ENCODE measurements at places on chromosomes 5 and 9.

DNA sequence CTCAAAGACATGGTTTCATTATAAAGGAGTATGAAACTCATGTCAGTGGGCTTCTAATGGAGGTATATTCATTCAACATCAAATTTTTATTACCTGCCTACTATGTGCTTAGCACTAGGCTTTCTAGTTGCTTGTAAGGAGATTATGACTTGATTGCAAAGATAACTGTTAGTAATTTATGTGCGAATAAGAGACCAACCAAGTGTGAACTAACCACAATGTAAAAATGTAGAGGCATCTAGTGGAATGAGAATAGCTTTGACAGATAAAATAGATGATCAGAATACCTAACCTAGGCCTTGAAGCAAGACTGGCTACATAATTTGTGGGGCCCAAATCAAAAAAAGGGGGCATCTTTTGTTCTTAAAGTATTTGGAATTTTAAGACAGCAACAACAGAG, 13.0 kb upstream of the PPP2R2B start:
- DNase-seq: no peak

DNA sequence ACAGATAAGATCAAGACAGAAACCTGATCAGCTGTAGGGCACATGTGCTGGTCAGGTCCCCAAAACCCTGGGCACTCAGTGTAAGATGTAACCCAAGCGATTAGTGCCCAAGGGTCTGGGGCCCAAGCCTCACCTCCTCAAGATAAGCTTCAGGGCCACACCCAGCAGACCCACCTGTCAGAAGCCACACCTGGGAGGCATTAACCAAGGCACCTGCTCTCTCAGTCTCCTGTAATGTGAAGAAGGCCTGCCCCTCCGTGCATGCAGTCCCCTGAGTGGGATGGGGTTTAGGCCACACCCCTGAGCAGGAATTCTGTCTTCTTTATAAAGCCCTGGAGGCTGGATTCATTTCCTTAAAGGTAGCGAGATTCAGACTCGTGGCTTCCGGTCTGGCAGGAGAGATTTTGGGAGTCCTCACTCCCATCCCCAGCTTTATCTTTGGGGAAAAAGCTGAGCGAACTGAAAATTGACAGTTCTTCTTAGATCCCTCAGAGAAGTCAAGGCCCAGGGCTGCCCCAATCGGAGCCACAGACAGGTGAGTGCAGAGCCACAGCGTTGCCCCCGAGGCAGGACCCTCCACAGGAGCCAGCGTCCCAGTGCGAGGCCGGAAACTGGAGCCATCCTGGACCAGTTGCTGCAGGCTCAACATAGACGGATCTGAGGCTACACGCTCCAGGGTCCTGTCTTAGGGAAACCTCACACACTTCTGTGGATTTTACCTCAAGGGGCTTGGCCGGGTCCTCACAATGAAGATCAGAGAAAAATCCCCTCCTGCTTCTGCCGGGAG, 357.6 kb upstream of the IRX4 start:
- DNase-seq: no peak

DNA sequence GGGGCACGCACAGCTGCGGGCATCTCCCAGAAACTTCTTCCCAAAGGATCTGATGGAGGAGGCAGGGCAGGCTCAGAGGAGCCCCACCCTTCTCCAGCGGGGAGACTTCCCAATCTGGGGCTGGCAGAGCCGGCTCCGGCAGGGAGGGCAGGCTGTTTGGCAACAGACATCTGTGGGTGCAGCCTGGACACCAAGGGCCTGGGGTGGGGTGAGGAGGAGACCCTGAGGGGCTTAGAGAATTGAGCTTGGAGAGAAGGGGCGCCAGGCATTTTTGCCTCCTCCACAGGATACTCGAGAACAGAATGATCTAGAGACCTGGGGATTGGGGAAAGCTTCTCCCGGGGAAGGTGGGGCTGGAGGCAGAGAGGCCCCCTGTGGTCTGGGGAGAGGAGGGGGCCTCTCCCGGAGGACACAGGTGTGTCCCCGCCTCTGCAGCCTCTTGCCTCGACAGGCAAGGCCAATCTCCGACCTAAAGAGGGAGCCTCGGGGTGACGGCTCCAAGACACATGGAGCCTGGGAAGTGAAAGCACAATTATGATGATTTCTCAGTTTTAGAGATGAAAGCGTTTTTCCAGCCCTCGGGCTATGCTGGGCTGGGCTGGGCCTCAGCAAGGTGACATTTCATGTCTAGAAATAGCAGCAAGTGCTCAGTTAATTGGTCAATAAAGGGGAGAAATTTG, 8.4 kb downstream of the LHX3 start:
- DNase-seq: no peak

DNA sequence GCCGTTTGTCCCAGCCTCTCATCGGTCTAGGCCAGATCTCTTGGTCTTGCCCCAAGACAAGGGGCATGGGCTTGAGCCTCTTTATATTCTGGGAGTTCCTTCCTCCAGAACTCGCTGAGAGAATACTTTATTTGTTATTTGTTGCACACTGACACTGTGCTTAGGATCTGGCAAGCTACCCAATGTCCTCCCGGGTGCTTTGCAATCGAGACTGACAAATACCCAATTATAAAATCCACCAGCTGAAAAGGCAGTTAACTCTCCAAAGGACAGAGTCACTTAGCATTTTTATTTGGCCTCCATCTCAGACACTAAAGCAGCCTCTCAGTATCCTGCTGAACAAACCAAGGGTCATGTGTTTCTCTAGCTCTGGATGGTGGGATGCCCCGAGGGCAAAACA, 500.2 kb upstream of the DAP start:
- DNase-seq: no peak

GRCh38 chr5:134957920-134958608, 9.6 kb upstream of the CATSPER3 start:
- DNase-seq: no peak

GRCh38 chr5:61752588-61752987, 420.5 kb downstream of the ZSWIM6 start:
- no peak for DNase-seq

GRCh38 chr5:179876610-179876952, 18.0 kb upstream of the MRNIP start:
- DNase-seq: no peak

GRCh38 chr9:96136992-96137670, 164.8 kb downstream of the HSD17B3 start:
- peak; percentile 47 for DNase-seq

DNA sequence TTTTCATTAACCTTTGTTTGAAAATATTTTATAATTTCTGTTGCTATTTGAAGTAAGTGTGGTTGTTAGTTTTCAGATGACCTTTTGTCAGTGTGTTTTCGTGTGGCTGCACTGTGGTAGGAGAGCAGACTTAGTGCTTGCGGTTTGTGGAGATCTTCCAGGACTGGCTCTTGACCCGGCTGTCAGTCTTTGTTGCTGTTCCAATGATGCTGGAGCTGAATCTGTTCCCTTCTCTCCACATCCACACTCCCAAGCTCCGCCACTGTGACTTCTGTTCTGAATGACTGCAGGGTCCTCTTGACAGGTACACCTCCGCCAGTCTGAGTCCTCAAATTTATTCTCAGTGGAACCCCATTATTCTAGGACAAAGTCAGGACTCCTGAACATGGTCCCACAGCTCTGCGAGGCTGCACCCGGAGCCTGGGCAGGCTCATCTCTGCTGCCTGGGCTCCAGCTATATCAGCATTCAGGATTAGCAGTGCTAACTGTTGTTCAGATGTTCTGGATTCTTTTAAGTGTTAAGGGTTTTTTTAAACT, 126.0 kb downstream of the WNK2 start:
- DNase-seq: no peak

- DNase-seq: no peak
Observed at GRCh38 chr5:118963169-118963568, 25.2 kb downstream of the DTWD2 start.

- peak; percentile 27 for DNase-seq
Observed at GRCh38 chr5:81751836-81752643, 1.1 kb upstream of the SSBP2 start.

- DNase-seq: no peak
Observed at GRCh38 chr5:92952243-92952642, 628.8 kb downstream of the NR2F1-AS1 start.

GRCh38 chr9:133975511-133975910, 16.6 kb downstream of the VAV2 start:
- no peak for DNase-seq

DNA sequence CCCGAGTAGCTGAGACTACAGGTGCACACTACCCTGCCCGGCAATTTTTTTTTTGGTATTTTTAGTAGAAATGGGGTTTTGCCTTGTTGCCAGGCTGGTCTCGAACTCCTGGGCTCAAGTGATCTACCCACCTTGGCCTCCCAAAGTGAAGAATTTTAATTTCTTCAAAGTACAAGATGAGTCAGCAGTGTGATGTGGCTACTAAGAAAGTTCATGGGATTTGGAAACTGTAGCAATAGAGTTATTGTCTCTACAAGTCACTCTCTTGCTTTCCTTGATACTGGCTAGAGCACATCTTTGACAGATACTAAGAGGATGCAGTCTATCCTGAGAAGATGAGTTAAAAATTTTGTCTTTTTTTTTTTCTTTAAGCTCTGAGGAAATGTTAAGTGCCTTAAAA, 1.6 kb downstream of the CREB3 start:
- no peak for DNase-seq

GRCh38 chr5:61184708-61185107, 22.4 kb upstream of the SMIM15 start:
- no peak for DNase-seq

- no peak for DNase-seq
Observed at GRCh38 chr9:96482476-96482875, 32.5 kb downstream of the HABP4 start.

GRCh38 chr9:95420518-95420917, 96.3 kb downstream of the PTCH1 start:
- DNase-seq: no peak

DNA sequence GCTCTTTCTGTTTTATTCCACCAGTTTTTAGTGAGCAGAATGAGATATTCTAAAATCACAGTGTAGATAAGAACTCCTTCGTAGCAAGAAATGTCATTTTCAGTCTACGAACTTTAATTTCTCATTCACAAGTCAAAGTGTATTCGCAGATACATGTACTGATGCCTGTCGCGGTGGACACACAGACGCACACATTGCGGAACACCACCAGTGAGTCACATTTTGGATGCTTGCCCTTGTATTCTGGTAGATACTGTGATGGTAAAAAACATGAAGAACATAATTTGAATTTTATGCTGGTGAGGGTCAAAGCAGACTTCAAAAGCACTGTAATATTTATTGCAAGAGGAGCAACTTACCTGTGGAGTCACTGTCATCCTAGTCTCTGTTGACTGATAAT, 4.7 kb upstream of the C9orf57 start:
- DNase-seq: no peak

DNA sequence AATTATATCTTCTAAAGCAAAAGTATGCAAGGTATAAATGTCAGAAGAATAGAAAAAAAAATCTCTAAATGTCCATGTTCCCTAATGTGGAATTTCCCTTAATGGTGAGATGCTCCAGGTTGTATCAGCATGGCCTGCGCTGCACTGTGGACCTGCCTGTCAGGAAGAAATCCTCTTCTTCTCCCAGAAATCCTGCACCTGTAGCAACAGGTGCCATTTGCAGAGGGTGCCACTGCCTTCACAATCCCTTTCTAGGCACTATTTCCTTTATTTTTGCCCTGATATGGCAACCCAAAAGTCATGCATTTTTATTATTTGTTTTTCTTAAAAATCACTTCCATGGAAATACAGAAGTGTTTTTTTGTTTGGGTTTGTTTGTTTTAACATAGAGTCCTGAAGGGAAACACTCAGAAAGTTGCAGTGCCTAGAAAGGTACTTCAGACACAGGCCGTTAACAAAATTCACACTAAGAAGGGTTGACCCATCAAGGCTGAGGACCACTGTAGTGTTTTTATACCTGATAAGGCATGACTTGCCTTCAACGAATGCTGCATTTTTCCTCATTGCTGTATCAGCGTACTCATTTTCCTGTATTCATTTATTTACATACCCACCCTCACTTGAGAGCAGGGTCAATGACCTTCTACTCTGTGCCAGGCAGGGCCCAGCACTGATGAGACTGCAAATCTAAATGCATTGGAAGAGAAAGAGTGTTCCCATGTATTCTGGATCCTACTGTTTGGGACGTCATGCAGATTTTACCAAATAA, 177.8 kb downstream of the SNX18 start:
- no peak for DNase-seq

All from GM12892 (cell line).